ENCODE measurements at places on chromosomes 3 and 15.

GRCh38 chr3:23166276-23166675 is 36.9 kb upstream of the UBE2E2 start:
- DNase-seq: no peak

- DNase-seq: no peak
These were observed 46.5 kb downstream of the EXOG start for GRCh38 chr3:38542401-38543298.

DNA sequence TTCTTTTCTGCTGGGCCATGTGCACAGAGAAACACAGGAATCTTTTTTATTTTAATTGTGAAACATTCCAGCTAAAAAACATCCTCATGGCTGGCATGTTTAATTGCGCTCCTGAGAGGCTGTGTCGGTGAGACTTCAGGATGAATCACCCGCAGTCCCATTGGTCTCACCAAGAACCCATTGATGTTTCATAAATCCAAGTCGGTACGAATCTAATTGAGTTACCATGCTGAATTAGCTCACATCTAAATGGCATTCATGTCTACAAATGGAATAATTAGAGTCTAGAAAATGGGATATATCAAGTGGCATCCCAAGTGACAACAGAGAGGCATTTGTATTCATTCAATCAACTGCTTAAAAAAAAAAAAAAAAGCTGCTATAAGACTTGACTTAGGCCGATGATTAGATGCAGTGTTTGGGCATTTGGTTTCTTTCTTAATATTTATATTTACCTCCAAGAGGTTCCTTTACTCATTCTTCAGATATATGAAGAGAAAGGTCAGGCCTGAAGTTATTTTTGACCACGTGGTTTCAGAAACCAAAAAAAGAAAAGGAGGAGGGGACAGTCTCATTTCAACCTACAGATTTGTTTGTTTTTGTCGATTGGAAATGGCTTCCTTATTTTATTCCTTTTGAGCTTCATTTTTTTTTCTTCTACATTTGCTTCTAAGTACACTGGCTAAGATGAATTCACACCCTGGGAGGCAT is 79.1 kb upstream of the FOXB1 start:
- no peak for DNase-seq

GRCh38 chr3:58724336-58724735 is 57.8 kb upstream of the FAM3D start:
- DNase-seq: no peak

GRCh38 chr15:92112711-92113110 is 259.2 kb downstream of the SLCO3A1 start:
- DNase-seq: no peak

- DNase-seq: no peak
These were observed 481.7 kb downstream of the ZPLD1 start for GRCh38 chr3:102916532-102916931.

GRCh38 chr3:182276512-182276911 is 516.8 kb upstream of the ATP11B start:
- DNase-seq: no peak

DNA sequence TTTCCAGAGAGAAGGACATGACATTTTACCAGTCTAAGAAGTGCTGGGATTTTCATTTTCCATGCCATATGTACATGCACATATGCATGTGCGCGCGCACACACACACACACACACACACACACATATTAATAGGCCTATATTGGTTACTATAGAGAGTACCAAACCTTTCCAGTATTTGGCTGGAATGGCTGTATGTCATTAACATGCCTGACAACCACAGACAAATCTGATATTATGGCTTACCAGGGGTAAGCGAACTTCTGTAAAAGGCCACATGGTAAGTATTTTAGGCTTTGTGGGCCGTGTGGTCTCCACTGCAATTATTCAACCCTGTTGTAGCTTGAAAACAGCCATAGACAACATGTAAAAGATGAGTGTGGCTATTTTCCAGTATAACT is 97.2 kb upstream of the TSPAN3 start:
- DNase-seq: no peak

GRCh38 chr3:179964890-179965289 is 71.8 kb downstream of the PEX5L start:
- DNase-seq: no peak

DNA sequence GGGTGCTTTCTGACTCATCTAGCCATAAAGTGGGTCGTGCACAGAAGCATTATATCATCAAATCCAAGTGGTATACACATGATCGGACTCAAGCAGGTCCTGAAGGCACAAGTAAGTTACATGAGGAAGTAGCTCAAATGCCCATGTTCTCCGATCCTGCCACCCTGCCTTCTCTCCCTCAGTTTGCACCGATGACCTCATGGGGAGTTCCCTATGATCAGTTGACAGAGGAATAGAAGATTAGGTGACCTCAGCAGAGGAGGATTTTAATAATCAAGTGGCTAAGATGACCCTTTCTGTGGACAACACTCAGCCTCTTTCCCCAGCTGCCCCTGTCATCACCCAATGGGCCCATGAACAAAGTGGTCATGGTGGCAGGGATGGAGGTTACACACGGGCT is 149.5 kb downstream of the TBC1D5 start:
- no peak for DNase-seq

DNA sequence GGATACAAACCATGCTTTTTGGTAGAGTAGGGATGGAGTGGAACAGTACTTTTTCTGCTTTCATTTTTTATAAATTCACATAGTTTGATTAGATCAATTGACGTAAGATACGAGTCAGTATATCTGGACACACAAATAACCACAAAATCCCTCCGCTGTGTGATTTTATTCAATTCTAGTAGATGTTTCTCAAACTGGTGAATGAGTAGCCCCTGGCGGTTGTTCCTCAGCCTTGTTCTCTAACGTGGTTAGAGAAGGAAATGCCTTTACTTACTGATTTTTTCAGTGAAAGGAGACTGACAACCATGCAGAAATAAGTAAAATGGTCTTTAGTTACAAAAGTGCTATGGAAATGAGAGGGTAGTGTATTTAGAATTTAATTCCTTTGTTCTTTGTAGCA is 161.0 kb downstream of the TCF12 start:
- no peak for DNase-seq

DNA sequence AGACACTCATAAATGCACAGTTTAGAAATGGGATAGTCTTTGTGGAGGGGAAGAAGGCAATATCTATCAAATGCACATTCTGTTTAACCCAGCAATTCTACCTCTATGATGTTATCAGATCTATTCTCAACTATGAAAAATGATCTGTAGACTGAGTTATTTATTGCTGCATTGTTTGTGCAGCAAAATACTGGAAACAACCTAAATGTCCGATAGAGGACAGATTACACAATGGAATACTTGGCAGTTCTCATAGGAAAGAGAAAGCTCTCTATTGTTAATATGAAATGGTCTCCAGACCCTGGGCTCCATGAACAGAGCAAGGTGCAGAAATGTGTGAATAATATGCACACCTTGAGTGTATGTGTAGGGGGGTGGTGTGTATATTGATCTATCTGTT is 49.0 kb upstream of the SELENOK start:
- no peak for DNase-seq

- peak; percentile 66 for DNase-seq
These were observed 1078.5 kb downstream of the TUSC7 start for GRCh38 chr3:117788061-117788460.

DNA sequence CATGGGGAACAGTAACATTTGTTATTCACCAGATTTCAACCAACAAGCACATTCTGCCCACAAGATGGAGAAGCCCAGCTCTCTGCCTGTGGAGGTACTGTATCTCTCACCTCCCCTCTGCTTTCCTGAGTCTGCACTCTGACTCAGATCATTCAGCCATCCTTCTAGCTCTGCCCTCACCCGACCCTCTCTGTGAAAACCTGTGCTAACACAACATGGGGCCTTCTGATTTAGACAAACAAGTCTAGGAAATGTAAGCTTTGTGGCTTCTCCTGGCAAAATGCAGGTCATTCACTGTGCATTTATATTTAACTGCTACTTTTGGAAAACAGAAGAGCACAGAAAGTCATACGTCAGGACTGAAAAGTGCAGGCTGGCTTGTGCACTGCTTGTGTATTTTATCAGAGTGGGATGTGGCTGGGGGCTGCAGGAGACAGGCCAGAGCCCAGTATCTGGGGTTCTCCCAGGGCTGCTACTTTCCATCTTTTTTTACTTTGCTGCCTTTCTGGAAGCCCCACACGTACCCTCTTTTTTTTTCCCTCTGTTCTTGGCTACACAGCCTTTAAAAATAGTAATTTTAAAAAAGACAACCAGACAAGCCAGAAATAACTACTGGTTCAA is 50.8 kb downstream of the SUSD5 start:
- DNase-seq: no peak

- DNase-seq: no peak
These were observed 109.5 kb upstream of the ABHD17C start for GRCh38 chr15:80585544-80586018.

Data from NCI-H1092 treated with DMSO at 0.1 percent for 48 hours (cell line).